Stimulated activated CD8-positive, alpha-beta memory T cell treated with anti-CD3 and anti-CD28 coated beads, Interleukin-4, amount 100 ng/mL, for 48 hours (primary cell): ENCODE measurements at places on chromosomes 1 and 21.

- DNase-seq, result no peak
Measured at GRCh38 chr1:94716965-94717364, 103.2 kb upstream of the SLC44A3 start.

DNA sequence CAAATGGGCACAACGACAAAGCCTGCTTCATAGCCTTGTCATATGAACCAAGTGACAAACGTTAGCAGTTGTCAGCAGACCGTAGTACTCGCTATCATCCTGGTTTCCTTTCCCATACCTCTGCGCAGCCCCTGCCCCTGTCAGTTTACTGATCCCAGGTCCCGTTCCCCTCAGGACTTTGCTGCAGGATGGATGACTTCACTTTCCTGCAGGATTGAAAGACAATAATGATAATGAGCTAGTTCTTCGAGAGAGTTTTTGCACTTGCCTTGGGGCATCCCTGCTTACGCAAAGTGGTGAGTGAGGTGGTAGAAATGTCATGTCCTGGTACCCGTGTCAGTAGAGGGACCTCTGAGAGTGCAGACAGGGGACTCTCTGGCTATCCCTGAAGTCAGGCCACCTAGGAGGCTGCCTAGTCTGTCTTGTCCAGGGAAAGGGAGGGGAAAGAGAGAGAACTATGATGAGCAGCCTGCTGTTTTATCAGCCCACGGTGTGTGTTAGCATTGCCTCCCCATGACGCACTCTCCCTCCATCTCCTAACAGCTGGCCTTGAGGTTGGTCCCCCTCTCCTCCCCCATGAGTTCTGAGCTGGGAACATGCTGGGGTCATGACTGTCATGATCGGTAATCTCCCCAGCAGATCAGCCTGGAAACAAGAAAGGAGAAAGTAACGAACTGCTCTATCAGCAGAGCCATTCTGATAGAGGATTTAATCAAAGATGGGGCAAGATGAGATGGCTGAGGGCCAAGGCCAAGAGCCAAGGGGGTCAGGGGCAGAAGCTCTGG, 53.7 kb downstream of the ELK4 start:
- peak; percentile 12 for DNase-seq

- no peak for DNase-seq
Measured at GRCh38 chr1:8662380-8663072, 154.9 kb downstream of the RERE start.

GRCh38 chr1:209328196-209328595, 255.3 kb upstream of the CAMK1G start:
- DNase-seq, result no peak

DNA sequence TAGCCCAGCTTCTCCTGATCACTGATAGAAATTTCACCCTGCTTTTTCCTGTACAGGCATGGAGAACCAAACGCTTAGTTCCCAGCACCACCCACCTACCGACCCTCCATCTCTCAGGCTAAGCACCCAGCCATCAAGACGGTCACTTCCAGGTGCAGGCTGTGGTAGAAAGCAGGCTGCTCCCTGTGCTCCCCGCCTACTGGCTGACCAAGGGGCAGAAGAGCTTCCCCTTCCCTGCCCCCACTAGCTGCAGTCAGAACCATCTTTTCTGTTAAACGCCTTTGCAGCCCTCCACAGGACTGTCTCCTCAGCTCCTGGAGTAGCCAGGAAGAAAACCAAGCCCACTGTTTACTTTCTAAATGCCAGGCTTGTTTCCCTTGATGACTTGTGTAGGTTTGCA, 23.0 kb downstream of the SPATA46 start:
- DNase-seq, result no peak

- DNase-seq, result no peak
Measured at GRCh38 chr1:33014464-33015163, 22.1 kb downstream of the AK2 start.

- DNase-seq, result peak; percentile 28
Measured at GRCh38 chr1:223515926-223516325, 122.7 kb downstream of the CCDC185 start.

DNA sequence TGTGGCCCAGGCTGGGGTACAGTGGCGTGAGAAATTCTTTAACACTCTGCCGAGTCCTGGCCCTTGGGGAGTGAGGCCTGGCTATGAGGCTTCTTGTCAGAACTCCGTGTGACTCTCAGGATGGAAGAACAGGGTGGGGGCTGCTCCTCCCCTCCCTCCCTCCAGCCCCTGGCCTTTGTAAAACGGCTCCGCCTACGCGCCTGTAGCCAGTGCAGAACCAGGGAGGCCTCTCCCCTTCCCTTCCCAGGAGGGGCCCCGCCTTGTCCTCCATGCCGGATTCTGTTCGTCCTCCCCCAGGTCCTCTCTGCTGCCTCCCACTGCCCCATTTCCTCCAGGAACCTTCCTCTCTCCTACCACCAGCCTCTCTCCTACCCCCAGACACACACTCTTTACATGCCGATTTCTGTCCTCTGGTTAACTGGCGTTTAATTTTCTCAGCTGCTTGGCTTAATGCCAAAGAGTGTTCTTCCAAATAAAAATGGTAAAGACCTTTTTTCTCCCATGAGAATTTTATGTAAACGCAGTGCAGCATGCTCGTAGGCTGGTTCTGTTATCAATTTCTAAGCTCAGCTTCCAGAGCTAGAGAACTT, 21.0 kb downstream of the PDE9A start:
- no peak for DNase-seq

DNA sequence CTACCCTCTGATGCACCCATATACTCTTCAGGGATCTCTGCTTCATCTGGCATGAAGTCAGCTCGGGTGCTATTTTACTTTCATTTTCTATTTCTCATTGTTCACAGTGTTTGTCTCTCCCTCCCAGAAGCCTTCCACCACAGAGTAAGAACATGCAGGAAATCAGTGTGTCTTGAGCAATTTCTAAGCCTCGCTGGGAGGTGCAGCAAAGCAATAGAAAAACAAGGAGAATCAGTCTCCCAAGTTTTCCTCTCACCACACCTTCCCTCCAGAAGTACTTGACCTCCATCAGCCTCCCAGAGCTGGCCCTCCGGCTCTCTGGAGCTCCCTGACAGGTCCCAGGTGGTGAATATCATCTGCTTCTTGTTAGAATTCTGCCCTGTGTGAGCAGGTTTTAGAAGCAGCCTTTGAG, 594.7 kb upstream of the CAMK1G start:
- peak; percentile 24 for DNase-seq

GRCh38 chr1:28735961-28736449, 735 bp upstream of the YTHDF2 start:
- no peak for DNase-seq

DNA sequence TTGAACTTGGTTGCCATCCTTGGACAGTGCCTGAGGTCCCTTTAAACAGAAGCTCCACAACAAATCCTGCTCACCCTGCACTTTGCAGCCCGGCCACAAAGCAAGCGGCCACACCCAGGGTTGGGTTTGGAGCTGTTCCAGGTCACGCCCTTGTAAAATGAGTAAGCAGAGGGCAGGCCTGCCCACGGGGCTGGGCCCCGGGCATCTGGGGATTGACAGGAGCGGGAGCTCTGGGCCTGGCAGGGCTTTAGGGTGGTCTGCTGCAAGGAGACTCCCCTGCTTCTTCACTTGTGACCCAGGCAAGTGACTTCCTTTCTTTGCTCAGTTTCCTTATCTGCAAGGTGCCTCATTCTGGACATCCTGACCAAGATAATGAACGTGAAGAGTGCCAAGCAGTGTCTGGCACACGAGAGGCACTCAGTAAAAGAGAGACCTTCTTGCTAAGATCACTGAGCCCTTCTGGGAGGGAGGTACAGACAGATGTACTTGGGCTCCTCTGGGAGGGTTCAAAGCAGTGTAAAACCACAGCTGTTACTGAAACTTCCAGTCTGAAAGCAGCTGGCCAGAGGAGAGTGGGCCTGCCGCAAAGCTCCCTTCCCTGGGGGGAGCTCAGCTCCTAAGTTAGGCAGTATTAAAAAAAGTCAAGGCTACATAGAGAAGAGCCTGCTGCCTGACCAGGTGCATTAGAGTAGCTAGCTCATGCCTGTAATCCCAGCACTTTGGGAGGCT, 2.6 kb downstream of the E2F2 start:
- peak; percentile 90 for DNase-seq

- no peak for DNase-seq
Measured at GRCh38 chr1:172498857-172499256, 34.1 kb upstream of the SUCO start.

GRCh38 chr1:162018418-162018817, 5.3 kb downstream of the OLFML2B start:
- no peak for DNase-seq

- DNase-seq, result no peak
Measured at GRCh38 chr1:162872981-162873380, 12.0 kb upstream of the CCDC190 start.

- no peak for DNase-seq
Measured at GRCh38 chr1:161549652-161550051, at the start of gene FCGR3A. Gene FCGR3A, minus strand, starts transcription at chr1:161549818. Its CDS starts 82 bp downstream, at chr1:161549736.

GRCh38 chr1:207455183-207455754, 1.1 kb downstream of the CR2 start:
- no peak for DNase-seq

- peak; percentile 66 for DNase-seq
Measured at GRCh38 chr1:206703661-206704060, 19.0 kb downstream of the MAPKAPK2 start.

- no peak for DNase-seq
Measured at GRCh38 chr1:201126463-201126831, 537 bp downstream of the ASCL5 start.

DNA sequence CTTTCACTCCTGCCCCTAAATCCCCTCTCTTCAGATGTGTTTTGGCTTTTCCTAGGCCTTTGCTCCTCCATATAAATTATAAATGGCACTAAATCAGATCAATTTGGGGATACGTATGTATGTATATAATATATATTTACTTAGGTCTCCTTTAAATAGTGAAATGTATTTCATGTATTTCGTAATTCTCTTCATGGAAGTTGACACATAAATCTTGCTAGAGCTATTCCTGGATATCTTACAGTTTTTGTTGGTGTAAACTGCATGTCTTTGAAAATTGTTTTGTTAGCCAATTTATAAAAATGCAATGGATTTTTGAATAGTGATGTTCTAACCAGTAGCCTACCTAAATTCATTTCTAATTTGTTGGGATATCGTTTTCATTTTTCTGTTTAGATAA, 9.0 kb downstream of the RPF1 start:
- no peak for DNase-seq

DNA sequence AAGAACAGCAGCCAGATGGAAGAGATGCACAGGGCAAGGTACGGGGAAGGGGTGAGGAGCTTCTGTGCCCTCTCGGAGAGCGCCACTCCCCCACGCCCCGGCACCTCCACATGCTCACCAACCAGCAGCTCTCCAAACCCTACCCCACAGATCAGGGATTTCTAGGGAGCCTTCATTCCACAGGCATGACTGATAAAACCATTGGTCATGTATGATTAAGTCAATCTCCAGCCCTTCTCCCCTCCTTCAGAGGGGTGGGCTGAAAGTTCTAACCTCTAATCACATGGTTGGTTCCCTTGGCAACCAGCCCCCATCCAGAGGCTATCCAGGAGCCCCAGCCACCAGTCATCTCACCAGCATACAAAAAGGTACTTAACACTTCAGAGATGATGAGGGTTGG, 144.7 kb downstream of the TGFBR3 start:
- no peak for DNase-seq

GRCh38 chr1:247366926-247367645, 35.4 kb upstream of the ZNF496 start:
- no peak for DNase-seq

GRCh38 chr1:155966750-155967149, 11.6 kb downstream of the ARHGEF2 start:
- no peak for DNase-seq

- DNase-seq, result no peak
Measured at GRCh38 chr1:69739251-69739605, 171.5 kb downstream of the LRRC7 start.
